ENCODE measurements at places on chromosomes 13 and 19.

GRCh38 chr13:77513719-77514335 is 21.7 kb upstream of the SCEL start:
- DNase-seq: no peak

GRCh38 chr13:81760316-81760715 is 1419.4 kb upstream of the SPRY2 start:
- no peak for DNase-seq

GRCh38 chr13:97124915-97125809 is 97.0 kb upstream of the MBNL2 start:
- no peak for DNase-seq

DNA sequence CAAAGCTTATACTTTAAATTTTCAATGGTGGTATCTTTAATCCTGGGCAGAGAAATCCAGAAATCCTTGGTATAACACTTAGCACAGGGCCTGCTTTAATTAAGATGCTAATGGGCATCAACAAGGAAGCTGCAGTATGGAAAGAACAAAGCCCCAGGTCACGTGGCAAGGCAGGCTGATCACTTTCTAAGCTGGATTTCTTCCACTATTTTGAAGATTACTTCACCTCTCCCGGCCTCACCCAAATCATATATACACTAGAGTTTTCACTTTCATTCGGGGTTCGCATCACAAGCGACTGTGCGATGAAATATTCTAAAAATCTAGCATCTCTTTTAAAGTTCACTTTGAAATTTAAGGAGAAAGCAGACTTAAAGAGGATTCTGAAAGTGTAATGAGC is 71.8 kb downstream of the STARD13 start:
- no peak for DNase-seq

GRCh38 chr13:99208185-99208584 is 7.5 kb downstream of the UBAC2 start:
- no peak for DNase-seq

GRCh38 chr19:49812997-49813861 is at the start of gene FUZ:
TSS of gene FUZ (minus strand) at chr19:49813292. CDS start at chr19:49813106, 186 bp downstream.
- peak; percentile 78 for DNase-seq
